ENCODE measurements at places on chromosomes 4 and X.
A peak's percentile ranks its signal among the peaks of the same experiment; 100 is the strongest.

GRCh38 chrX:47218280-47218919 is at the start of gene CDK16:
TSS of gene CDK16 (plus strand) at chrX:47218681. CDS start at chrX:47223558, 4,877 bp downstream.
- peak; percentile 87 for DNase-seq

- DNase-seq = no peak
These were observed 85.9 kb downstream of the PRKX start for GRCh38 chrX:3627594-3627993.

GRCh38 chrX:7247346-7247745 is 99.4 kb upstream of the PUDP start:
- no peak for DNase-seq

- no peak for DNase-seq
These were observed 204.4 kb downstream of the ZNF330 start for GRCh38 chr4:141425124-141425523.

GRCh38 chrX:33171041-33171440 is 40.3 kb downstream of the DMD start:
- DNase-seq = no peak

DNA sequence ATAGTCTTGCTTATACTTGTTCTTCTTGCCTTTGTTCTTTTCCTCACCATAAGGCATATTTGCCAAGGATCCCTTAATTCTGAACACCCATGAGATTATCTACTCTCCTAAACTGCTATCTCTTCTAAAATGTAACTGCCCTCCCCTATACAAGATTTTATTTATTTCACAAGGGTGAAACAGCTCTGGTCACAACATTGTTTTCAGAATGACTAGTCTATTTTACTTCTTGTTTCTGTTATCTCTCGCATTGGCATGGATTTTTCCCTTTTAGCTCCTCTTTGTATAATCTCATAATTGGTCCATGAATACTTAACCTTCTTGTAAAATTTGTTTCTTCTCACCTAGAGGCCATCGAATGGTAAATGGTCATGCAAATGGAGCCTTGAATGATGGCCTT is 17.2 kb upstream of the COL25A1 start:
- DNase-seq = no peak

- DNase-seq = no peak
These were observed 408.9 kb downstream of the GLUD2 start for GRCh38 chrX:121456315-121456714.

GRCh38 chr4:138832563-138832962 is 183.0 kb upstream of the NOCT start:
- no peak for DNase-seq

DNA sequence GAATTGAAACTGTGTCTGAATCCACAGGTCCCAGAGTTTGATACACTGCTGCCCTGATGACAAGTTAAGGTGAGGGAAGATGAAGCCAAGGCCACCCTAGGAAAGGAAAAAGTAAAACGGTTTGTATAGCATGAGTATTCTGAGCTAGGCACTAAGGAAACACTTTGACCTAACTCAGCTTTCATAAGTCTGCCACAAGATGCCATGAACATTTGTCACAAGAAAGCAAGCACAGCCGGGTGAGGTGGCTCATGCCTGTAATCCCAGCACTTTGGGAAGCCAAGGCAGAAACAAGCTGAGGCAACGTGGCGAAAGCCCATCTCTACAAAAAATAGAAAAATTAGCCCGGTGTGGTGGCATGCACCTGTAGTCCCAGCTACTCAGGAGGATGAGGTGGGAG is 34.2 kb downstream of the ELOVL6 start:
- no peak for DNase-seq

DNA sequence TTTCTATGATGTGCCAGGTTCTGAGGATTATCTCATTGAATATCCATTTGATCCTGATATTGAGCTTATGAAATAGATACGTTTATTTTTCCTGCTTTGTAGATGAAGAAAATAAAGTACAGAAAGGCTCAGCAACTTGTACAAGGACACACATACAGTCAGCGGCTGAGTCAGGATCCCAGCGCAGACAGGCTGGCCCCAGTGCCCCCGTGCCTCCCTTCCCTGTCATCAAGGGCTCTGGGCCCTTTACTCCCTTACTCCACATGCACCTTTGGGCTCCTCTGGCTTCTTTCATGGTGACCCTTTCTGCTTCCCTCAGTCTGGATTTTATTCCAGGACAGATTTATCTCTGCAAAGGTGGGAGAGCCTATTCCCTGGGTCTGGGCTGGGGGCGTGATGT is 12.8 kb downstream of the RASL11B start:
- DNase-seq = no peak

- DNase-seq = no peak
These were observed 66.3 kb downstream of the SRPX start for GRCh38 chrX:38154340-38154739.

DNA sequence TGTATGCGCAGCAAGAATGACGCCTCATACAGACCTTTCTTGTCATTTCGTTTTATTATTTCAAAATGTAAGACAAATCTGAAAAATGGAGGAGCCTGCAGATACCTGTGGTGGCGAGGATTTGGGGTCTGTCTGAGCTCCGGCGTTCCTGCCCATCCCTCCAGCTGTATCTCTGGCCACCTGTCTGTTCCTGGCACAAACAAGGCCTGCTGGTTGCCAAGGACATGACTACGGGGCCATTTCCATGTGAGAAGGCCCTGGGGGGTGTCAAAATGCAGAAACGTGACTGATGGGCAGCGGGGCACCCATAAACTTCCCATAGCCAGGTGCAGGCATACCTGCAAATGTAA is 591 bp upstream of the TSPAN7 start:
- DNase-seq = no peak

DNA sequence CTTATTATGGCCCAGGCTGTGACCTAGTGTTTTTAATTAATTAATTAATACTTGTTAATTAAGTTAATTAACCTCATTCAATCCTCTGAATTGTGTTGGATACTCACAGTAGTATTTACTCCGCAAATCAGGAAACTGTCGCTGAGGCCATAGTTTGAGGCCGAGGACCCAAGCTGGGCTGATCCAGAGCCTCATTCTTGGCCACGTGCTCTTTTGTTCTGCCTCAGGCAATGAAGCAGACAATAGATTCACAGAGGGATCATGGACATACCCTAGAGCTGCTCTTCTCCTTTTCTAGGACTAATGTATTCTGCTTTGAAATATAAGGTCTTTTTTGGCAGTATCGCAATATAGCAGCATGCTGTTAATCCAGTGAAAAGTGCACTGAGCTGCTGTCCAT is 24.0 kb upstream of the SNCA start:
- DNase-seq = no peak

- DNase-seq = no peak
These were observed 12.3 kb downstream of the RNF175 start for GRCh38 chr4:153747406-153747955.

- DNase-seq = peak; percentile 83
These were observed 689 bp upstream of the OGT start for GRCh38 chrX:71532078-71532752.

DNA sequence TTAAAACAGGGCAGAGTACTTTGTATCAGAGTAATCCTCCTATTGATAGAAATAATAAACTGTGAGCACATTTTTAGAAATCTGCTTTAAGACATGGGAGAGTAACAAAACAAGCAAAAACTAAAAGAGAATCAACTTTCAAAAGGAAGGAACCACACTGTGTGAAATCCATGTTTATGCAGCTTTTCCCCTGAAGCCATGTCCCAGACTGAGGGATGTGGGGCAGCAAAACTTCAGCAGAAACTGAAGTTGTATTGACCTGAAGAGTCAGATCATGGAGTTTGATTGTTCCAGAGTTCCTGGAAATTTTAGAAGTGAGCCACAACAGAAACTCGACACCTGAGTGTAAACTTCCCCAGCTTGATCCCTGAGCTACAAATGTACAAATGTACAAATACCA is 53.2 kb downstream of the COMMD8 start:
- no peak for DNase-seq

GRCh38 chr4:95018785-95019184 is 261.0 kb downstream of the BMPR1B start:
- DNase-seq = no peak

- no peak for DNase-seq
These were observed 86.9 kb downstream of the EVC start for GRCh38 chr4:5797866-5798265.

DNA sequence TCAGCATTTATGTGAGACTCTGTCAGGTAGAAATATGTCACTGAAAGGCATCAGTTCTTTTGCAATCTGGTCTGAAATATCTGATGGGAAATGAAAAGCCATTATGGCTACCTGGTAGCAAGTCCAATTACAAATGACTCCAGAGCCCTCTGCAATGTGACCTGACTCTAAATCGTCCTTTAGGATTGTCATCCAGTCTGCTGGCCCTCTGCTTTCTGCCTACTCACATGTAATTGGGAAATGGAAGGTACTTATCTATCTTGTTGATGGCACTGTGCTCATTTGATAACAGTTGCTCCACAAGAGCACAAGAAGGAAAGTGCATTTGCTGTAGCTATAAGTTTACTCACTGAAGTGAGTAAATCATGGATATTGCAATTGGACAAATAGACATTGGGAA is 799.8 kb downstream of the RAPGEF2 start:
- DNase-seq = no peak

- no peak for DNase-seq
These were observed 62.4 kb downstream of the TMEM165 start for GRCh38 chr4:55458164-55458563.

DNA sequence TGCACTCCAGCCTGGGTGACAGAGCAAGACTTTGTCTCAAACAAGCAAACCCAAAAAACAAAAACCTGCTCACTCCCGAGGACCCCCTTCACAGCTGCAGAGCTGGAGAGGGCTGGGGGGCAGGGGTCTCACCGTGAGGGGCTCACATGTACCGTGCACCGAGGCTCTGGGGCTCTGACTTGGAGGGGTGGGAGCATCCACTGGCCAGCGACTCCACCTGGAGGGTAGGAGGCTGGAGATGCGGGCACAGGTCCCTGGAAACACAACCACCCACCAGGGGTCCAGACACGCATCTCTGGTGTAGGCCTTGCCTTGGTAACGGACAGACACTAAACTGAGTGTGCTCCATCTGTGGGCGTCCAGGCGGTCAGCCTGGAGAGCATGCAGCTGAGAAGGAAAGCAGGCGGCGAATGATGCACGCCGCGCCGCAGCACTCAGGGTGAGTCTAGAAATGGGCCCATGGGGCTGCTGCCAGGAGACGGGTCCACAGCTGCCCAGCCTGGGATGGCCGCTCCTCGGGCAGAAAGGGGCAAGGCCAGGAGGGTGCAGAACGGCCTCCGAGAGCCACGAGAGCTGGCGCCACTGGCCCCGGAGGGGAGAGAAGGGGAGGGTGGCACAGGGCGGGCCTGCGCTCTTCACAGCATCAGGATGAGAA is 26.1 kb downstream of the PPP2R3B start:
- DNase-seq = no peak

- no peak for DNase-seq
These were observed 248.3 kb upstream of the MAD2L1 start for GRCh38 chr4:120314969-120315368.

- DNase-seq = no peak
These were observed 5.0 kb downstream of the DOK7 start for GRCh38 chr4:3468154-3468553.

- DNase-seq = no peak
These were observed 158.6 kb downstream of the TET2 start for GRCh38 chr4:105305019-105305836.

- no peak for DNase-seq
These were observed 239.1 kb downstream of the ZNF674 start for GRCh38 chrX:46306103-46306502.

- no peak for DNase-seq
These were observed 37.8 kb downstream of the PJA1 start for GRCh38 chrX:69127466-69127865.

DNA sequence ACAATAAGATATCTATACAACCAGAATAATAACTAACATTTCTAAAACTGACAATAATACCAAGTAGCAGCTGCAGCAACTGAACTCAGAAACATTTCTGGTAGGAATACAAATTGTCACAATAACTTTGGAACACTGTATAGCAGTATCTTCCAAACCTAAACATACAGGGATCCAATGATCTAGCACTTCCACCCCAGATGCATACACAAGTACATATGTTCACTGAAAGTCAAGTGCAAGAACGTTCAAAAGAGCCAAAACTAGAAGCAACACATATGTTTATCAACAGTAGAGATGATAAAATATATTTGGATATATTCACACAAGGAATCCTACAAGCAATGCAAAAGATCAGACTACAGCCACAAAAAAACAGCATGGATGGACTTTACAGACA is 46.2 kb downstream of the MAPK10 start:
- no peak for DNase-seq

- no peak for DNase-seq
These were observed 390.1 kb downstream of the PDGFC start for GRCh38 chr4:156581282-156582063.

DNA sequence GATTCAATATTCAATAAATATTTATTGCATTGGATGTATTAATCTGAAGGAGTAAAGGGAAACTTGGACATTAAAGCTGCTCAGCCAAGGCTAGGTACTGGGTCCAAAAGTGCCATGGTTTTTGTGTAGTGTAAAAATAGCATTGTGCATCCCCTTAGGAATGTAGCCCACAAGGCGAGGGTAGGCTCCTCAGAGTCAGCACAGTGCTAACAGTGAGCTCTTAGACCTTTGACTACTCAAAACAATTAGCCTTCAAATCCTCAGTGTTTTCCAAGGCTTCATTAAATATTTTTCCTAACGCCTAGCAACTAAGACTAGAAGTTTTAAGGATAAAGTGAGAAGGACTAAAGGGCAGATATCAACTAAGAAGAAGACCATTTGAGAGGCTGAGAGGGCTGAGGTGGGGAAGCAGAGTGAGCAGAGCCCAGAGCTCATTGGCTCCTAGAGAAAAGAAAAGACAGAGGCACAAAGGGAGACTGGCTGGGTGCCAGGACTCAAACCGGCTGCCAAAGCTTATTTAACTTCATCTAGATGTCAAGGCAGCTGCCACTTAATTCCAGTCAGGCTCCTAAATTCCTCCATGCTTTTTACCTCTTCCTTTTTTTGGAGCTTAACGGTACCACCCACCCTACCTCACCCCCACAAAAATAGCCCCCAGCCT is 17.0 kb downstream of the PRKG2 start:
- DNase-seq = no peak

- no peak for DNase-seq
These were observed 502 bp downstream of the HNRNPDL start for GRCh38 chr4:82429728-82430192.

GRCh38 chrX:111095974-111096895 is at the start of gene PAK3:
TSS of gene PAK3 (plus strand) at chrX:111096191. CDS start at chrX:111123104, 26,913 bp downstream.
- peak; percentile 0 for DNase-seq

DNA sequence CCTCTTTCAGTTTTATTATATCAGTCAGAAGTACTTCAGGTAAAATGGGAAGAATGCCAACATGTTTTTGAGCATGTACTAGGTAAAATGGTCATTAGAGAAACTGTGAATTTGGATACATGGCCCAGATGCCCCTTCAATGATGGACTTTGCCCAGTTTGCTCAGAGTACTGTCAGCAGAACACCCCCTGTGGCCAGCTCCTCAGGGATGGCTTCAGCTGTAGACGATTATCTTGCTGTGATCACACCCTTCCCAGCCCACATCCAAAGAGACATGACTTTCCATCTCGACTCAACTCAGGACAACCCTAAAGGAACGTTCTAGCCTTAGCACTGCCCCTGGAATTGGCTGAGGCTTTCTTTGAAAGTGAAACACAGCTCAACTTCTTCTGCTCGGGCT is 439.1 kb downstream of the PACRGL start:
- no peak for DNase-seq

- no peak for DNase-seq
These were observed 5.8 kb downstream of the TIGD2 start for GRCh38 chr4:89117115-89117514.

- DNase-seq = no peak
These were observed 2.9 kb downstream of the NDST4 start for GRCh38 chr4:115110191-115111181.

GRCh38 chr4:48409203-48409602 is 67.9 kb downstream of the SLAIN2 start:
- no peak for DNase-seq

- DNase-seq = no peak
These were observed 111.5 kb upstream of the UGT8 start for GRCh38 chr4:114487101-114487500.

Data from naive thymus-derived CD8-positive, alpha-beta T cell (primary cell).